ENCODE measurements at places on chromosomes 13 and 19. TPM values are rescaled to one million over a fixed set of nuclear protein-coding genes. Genes with fewer than 3 reads are reported as not detected.

- no peak for DNase-seq
These were observed 6.9 kb downstream of the KCNC3 start for GRCh38 chr19:50322234-50322633.

DNA sequence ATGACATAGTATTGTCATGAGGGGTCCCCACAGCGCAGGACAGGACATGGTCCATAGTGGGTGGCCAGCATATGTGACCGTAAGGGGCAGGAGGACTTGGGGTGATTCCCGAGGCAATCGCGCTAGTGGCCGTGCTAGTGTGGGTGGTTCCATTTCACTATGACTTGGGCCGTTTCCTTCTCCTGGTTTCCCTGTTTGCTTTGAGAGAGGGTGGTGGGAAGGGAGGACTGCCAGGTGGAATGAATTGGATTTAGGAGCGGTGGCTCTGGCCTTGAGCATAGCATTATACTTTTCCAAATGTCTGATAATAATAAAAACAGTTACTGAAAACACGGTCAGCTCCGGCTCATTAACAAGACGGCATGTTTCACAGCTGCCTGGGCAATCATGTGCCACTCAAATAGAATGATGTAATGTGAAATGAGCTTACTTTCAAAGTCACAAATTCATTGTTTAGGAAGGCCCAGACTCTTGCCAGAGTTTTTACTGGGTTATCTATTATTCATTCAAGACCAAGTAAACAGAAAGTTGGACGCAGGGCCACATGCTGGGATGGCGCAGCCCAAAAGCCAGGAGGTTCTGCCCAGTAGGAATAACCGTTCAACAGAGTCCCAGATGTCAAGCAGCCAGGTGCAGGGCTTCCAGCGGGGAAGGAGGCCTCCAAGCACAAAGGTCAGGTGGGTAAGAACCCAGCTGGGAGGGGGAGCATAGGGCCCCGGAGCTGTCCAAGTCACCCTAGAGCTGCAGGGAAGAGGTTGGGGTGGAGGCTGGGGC, 19.6 kb upstream of the SLC15A1 start:
- no peak for DNase-seq

The ZNF726 gene
- 4.4 TPM for total RNA-seq

The CYP2A7 gene
- not detected for total RNA-seq

The KLK2 gene
- not detected for total RNA-seq

DNA sequence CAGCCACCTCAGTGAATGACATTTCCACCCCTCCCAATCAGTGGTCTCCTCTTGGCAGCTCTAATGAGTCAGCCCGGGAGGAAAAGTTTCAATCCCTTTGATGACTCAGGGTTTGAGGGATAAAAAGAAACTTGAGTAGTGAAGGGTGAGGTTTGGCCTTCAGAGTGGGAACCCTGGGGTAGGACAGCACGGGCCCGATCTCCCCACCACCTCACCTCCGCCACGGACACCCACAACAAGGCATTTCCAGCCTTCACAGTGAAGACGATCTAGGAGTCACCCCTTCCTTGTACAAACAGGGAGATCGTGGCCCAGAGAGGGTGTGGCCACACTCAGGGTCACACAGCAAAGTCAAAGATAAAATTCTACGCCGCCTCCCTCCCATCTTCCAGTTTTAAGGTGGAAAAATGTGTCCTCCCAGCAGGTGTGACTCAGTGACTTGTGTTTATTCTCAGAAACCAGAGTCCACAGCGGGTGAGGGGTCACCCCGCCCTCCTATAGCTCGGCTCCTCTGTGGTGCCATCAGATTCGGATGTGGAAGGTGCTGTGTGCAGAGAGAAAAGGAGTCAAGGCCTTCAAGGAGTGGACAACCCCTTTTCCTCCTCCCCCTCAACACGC, 12.3 kb downstream of the CIB3 start:
- DNase-seq = no peak

DNA sequence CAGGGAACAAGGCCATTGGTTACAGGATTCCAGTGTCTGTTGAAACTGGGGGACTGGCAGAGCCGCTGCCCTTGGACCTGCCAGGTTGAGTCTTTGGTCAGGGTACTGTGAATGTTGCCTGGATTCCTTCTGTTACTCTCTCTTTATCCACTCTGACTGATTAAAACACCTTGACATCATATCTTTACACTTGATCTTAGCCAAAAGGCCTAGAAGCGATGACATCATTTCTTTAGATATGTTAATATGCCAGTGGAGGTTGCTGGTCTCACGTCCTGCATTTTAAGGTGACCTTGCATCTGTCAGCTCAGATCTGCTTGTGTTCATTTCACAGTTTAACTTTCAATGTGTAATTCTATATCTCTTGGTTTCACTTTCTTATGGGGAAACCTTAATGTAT, 9.2 kb downstream of the GPATCH1 start:
- DNase-seq = no peak

The COLGALT1 gene
- 40.6 TPM for total RNA-seq

GRCh38 chr19:16945364-16945714, 56.5 kb downstream of the F2RL3 start:
- DNase-seq = no peak
